ENCODE measurements at places on chromosomes 13 and 19. TPM values are rescaled to one million over a fixed set of nuclear protein-coding genes. Genes with fewer than 3 reads are reported as not detected.

FAM216B gene
- total RNA-seq, result not detected

OVOL3 gene
- not detected for total RNA-seq

TMEM150B gene
- total RNA-seq, result not detected

ZNF578 gene
- total RNA-seq, result 3.9 TPM

ZNF565 gene
- 4.8 TPM for total RNA-seq

TMPRSS9 gene
- not detected for total RNA-seq

SMAD9 gene
- total RNA-seq, result 9.6 TPM

CPT1C gene
- total RNA-seq, result 24.9 TPM

ANKRD24 gene
- total RNA-seq, result 0.88 TPM

KLF1 gene
- total RNA-seq, result 0.06 TPM

KMT2B gene
- 19.6 TPM for total RNA-seq

ZNF555 gene
- 7.9 TPM for total RNA-seq

CEACAM8 gene
- not detected for total RNA-seq

TRPM4 gene
- total RNA-seq, result 19.8 TPM

CYP2A6 gene
- not detected for total RNA-seq

PDE4C gene
- 0.16 TPM for total RNA-seq

SYT3 gene
- total RNA-seq, result 0.19 TPM

CASP14 gene
- total RNA-seq, result not detected

OLFM2 gene
- total RNA-seq, result 2.6 TPM

SHC2 gene
- total RNA-seq, result 1.8 TPM

DIRAS1 gene
- under 0.01 TPM for total RNA-seq

ZNF222 gene
- total RNA-seq, result 3.6 TPM

ATP8A2 gene
- under 0.01 TPM for total RNA-seq

ANGPTL4 gene
- total RNA-seq, result 26.3 TPM

TSSK6 gene
- total RNA-seq, result 1.0 TPM

LYPD5 gene
- 0.32 TPM for total RNA-seq

KLHL1 gene
- total RNA-seq, result not detected

LMTK3 gene
- 0.06 TPM for total RNA-seq
